ENCODE measurements at places on chromosomes 16 and 17.

DNA sequence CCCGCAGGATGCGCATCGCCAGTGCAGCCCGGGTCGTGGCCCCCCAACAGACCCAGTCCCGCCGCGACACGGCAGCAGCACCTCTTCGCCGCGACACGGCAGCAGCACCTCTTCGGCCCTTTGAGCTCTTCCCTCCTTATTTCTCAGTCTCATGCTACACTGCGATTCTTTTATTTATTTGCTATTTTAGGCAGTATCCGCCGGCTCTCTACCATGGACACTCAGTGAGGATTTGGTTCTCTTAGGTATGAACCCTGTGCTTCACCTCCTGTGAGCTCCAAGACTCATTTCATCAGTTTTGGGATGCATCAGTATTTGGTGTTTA is 8.3 kb upstream of the MAP2K3 start:
- H3K27me3 ChIP-seq, result no peaks in the 10 kb centered on the region
- H3K36me3 ChIP-seq, result no peaks in the 10 kb centered on the region
- H3K4me1 ChIP-seq, result peaks cover 5% of the 10 kb centered on the region
- H3K27ac ChIP-seq, result peak overlapping the region; percentile 60
- peak overlapping the region; percentile 55 for H3K4me3 ChIP-seq

DNA sequence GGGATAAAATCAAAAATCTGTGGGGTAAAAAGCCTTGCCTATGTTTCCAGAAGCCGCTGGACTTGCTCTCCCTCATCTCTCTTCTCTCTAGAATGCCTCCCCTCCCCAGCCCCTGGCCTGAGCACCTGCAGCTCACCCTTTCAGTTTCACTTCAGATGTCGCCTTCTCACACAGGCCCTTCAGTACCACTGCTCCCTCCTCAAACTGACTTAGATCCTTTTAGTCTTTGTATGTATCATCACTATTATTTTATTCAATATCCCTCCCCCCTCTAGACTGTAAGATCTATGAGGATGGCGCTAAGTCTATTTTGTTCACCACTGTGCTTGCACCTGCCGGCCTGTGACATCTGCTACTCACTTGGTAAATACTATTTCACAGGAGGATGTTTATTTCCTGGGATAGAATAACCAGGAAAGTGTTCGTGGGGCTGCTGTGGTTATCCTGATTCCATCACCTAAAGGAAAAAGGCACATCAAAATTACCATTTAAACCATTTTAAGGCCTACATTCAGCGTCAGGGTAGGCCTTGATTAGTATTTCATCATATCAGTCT is 122.3 kb downstream of the MRTFB start:
- H3K4me3 ChIP-seq, result no peak overlapping the region
- peak; percentile 55 for DNase-seq
- no peak overlapping the region for H3K27ac ChIP-seq

DNA sequence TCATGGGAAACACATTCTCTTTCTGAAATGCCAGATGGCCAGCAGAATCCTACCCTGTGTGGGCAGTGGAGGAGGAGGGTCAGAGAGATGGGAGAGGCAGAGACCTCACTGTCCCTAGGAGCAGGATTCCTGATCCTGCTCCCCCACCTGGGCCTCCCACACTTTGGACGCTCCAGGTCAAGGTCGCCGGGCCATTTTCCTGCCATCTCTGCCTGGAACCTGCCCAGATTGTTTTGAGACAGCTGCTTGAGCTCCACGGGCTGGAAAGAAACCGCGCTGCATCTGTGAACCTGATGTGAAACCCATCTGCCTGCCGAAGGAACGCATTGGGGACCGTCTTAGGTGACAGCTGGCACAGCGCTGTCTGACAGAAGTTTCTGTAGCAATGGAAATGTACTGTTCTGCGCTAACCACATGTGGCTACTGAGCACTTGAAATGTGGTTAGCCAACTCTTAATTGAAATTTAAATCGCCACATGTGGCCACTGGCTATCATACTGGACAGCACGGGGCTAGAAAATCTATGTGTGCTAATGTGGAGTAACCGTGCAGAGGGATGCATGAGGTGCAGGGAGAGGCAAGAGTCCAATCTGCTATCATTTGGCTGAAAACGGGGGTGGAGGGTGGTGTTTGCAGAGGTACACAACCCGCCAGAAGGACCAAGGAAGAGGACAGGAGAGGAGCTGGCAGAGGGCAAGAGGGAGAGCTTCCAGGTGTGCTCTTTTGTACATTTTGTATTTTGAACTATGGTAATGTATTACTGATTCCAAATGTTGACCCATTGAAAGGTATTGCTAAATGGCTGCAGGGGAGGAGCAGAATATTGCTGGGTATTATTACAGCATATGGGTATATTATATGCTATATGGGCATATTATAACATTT is 15.4 kb upstream of the NUBP1 start:
- H3K36me3 ChIP-seq, result no peaks in the 10 kb centered on the region
- no peaks in the 10 kb centered on the region for H3K4me1 ChIP-seq
- H3K4me3 ChIP-seq, result no peak overlapping the region
- H3K27me3 ChIP-seq, result no peaks in the 10 kb centered on the region
- no peak for DNase-seq
- H3K27ac ChIP-seq, result no peak overlapping the region

DNA sequence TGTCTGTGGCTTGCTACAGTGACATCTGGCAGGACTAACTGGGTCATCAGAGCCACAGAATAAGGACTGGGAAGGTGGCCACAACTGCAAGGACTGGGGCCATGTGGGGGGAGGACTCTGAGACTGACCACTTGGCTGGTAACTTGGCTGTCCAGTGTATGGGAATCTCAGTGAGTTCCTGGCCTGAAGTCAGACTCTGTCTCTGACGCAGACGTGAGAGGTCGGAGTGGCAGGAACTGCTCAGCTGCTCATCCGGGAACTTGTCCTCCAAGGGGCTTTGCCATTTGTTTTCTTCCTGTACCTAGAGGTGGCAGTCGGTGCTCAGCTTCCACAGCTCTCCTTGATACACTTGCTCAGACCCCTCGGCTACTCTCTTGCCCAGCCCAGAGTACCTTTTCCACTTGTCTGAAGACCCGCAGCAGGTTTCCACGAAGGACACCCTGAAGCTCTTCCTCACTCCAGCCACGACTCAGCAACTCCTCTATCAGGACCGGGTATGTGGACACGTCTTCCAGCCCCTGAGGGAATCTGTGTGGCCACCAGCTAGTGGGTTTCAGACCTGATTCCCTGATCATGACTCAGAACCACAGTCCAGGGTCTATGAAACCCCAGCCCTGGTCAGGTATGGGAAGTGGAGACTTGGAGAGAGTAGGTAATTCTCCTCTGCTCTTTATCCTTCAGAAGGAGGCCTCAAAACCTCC is 7.3 kb upstream of the DPEP3 start:
- H3K27me3 ChIP-seq, result no peaks in the 10 kb centered on the region
- DNase-seq, result no peak
- H3K4me3 ChIP-seq, result no peak overlapping the region
- no peaks in the 10 kb centered on the region for H3K36me3 ChIP-seq
- H3K4me1 ChIP-seq, result peaks cover 9% of the 10 kb centered on the region

GRCh38 chr16:30368122-30368791 is 2.0 kb downstream of the TBC1D10B start:
- DNase-seq, result no peak
- peak overlapping the region; percentile 93 for H3K4me3 ChIP-seq
- H3K4me1 ChIP-seq, result peaks cover 17% of the 10 kb centered on the region

DNA sequence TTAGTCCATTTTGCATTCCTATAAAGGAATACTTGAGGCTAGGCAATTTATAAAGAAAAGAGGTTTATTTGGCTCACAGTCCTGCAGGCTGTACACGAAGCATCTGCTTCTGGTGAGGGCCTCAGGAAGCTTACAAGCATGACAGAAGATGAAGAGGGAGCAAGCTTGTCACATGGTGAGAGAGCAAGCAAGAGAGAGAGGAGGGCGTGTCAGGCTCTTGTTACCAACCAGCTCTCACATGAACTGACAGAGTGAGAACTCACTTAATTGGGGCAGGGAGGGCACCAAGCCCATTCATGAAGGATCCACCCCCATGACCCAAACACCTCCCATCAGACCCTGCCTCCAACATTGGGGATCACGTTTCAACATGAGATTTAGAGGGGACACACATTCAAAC is 1.6 kb downstream of the CHCT1 start:
- no peaks in the 10 kb centered on the region for H3K4me1 ChIP-seq
- no peak for DNase-seq
- no peak overlapping the region for H3K27ac ChIP-seq
- H3K4me3 ChIP-seq, result no peak overlapping the region
- H3K36me3 ChIP-seq, result no peaks in the 10 kb centered on the region

- H3K4me1 ChIP-seq, result peaks cover 90% of the 10 kb centered on the region
- peak overlapping the region; percentile 83 for H3K27ac ChIP-seq
- no peaks in the 10 kb centered on the region for H3K27me3 ChIP-seq
- DNase-seq, result peak; percentile 74
These were observed 182.0 kb downstream of the SEC14L1 start for GRCh38 chr17:77322514-77323412.

GRCh38 chr17:82675476-82676245 is 22.8 kb downstream of the RAB40B start:
- DNase-seq, result no peak
- no peaks in the 10 kb centered on the region for H3K4me1 ChIP-seq
- H3K27ac ChIP-seq, result no peak overlapping the region
- H3K4me3 ChIP-seq, result no peak overlapping the region
- no peaks in the 10 kb centered on the region for H3K36me3 ChIP-seq

- no peak overlapping the region for H3K4me3 ChIP-seq
- H3K27ac ChIP-seq, result no peak overlapping the region
- no peak for DNase-seq
- no peaks in the 10 kb centered on the region for H3K36me3 ChIP-seq
These were observed 2.3 kb upstream of the CCL3 start for GRCh38 chr17:36092230-36092629.

- H3K36me3 ChIP-seq, result peaks cover 10% of the 10 kb centered on the region
- DNase-seq, result no peak
- no peak overlapping the region for H3K4me3 ChIP-seq
- no peaks in the 10 kb centered on the region for H3K4me1 ChIP-seq
- no peaks in the 10 kb centered on the region for H3K27me3 ChIP-seq
These were observed 95.7 kb downstream of the WNT3 start for GRCh38 chr17:46722662-46723285.

GRCh38 chr17:64213995-64214811 is 48.9 kb downstream of the TEX2 start:
- no peak for DNase-seq
- H3K27ac ChIP-seq, result no peak overlapping the region
- no peaks in the 10 kb centered on the region for H3K36me3 ChIP-seq
- H3K4me3 ChIP-seq, result no peak overlapping the region
- H3K4me1 ChIP-seq, result no peaks in the 10 kb centered on the region

DNA sequence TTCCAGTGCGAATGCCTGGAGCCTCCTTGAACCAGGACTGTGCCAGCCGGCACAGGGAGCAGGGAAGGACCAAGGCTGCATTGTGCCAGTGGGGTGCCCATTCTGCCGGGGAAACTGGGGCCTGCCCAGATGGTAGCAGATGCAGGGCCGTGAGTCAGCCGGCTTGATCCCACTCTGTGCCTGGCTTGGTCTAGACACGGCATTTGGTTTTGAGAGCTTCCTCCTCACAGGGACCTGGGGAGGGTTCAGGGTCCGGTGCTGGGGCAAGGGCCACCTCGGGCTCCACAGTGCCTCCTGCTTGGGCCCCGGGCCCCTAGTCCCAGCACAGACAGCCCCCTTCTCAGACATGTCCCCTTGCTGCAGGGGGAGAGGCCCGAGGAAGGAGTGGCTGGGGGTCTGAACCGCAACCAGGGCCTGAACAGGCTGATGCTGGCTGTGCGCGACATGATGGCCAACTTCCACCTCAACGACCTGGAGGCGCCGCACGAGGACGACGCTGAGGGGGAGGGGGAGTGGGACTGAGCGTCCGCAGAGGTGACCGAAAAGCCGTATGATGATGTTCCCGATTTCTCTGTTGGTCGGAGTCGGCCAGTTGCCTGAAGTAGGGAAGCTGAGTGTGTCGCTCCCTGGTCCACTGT is 7.8 kb upstream of the MC1R start:
- no peaks in the 10 kb centered on the region for H3K27me3 ChIP-seq
- H3K36me3 ChIP-seq, result no peaks in the 10 kb centered on the region
- H3K4me3 ChIP-seq, result no peak overlapping the region
- DNase-seq, result no peak
- no peaks in the 10 kb centered on the region for H3K4me1 ChIP-seq
- no peak overlapping the region for H3K27ac ChIP-seq

DNA sequence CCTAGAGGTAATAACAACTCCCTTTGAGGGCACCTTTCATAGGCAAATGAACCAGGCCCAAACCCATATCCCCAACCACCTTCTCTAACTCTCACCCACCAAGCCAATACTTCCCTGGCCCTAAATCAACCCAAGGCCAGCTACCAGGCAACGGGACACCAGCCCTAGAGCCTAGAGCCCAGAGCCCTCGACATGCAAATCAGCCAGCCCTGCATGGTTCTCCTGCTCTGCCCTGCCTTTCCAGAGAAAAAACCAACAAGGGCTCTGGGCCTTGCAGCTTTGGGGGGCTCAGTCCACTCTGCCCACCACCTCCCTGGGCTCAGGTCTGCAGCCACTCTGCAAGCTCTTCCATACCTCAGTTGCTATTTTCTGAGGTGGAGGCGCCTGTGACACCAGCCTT is 55.0 kb downstream of the PITPNM3 start:
- H3K4me3 ChIP-seq, result no peak overlapping the region
- no peak for DNase-seq
- H3K36me3 ChIP-seq, result no peaks in the 10 kb centered on the region
- H3K27ac ChIP-seq, result no peak overlapping the region
- no peaks in the 10 kb centered on the region for H3K4me1 ChIP-seq

- H3K36me3 ChIP-seq, result no peaks in the 10 kb centered on the region
- no peak overlapping the region for H3K4me3 ChIP-seq
- H3K27ac ChIP-seq, result no peak overlapping the region
- no peaks in the 10 kb centered on the region for H3K4me1 ChIP-seq
- no peak for DNase-seq
These were observed 10.3 kb upstream of the ITGAX start for GRCh38 chr16:31344712-31345111.

DNA sequence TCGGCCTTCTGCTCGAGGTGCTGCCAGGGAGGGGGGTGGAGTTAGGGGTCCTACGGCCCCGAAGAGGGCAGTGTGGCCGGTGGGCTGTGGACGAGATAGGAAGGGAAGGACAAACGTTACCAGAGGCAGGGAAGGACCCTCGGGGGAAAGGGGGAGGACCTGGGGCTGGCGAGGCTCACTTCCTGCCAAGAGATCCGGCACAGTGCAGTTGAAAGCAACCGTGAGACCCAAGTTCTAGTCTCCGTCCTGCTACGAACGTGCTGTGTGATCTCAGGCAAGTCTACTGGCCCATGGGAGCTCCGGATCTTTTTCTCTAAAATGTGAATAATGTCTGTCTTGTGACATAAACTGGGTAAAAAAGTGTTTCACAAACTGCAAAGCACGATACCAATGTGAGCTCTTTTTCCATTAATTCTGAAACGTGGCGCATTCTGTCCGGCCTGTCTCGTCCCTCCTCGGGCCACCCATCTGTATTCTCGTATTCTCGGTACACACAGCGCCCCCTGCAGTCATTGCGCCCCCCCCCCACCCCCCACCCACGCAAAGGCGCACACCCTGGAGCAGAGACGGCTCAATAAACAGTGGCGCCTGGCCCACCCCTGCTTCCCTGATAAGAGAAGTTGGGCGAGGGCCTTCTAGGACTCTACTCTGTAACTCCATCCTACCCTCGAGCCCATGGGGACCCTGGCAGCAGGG is 8.8 kb downstream of the CYGB start:
- peak overlapping the region; percentile 43 for H3K4me3 ChIP-seq
- H3K36me3 ChIP-seq, result no peaks in the 10 kb centered on the region
- H3K27ac ChIP-seq, result peak overlapping the region; percentile 93

GRCh38 chr17:78112518-78113471 is 15.8 kb downstream of the TMC6 start:
- peak; percentile 93 for DNase-seq
- peaks cover 46% of the 10 kb centered on the region for H3K36me3 ChIP-seq
- no peak overlapping the region for H3K4me3 ChIP-seq
- no peaks in the 10 kb centered on the region for H3K27me3 ChIP-seq
- H3K27ac ChIP-seq, result no peak overlapping the region
